ENCODE measurements at places on chromosomes 12 and 14.

DNA sequence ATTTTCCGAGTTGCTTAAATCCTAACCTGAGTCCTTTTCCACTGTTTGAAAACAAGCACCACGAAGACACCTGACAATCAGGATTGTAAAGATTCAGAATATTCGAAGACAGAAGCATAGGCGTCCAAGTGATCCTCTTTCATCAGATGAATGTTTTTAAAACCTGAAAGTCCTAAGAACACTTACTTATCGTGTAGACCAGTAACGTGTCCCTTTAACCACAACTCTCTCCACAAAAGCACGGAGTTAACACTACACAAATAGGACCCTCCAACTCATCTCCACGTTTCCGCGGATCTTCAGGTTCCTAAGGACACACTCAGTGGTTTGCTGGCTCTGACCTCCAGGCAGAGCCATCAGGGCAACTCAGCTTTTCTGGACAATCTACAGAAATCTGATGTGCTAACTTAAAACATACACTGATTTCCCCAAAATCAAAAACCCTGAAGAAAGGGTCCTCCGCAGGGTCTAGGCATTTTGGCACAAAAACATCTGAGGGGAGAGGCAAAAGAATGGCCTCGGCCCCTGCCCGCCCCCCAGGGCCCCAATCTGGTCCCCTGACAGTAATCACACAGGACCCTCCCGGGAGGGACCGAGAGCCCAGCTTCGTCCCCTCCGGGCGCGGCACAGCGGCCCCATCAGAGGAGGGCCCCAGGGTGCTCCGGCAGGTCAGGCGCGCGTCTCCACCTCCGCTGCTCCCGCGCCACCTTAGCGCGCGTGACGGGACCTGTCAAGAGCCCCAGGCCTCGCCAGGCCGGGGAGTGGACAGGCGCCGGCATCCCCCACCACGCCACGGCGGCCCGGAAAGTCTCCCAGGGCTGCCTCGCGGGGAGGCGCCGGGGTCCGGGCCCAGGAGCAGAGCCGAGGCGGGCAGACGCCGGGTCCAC, 925 bp downstream of the DICER1 start:
- no peak for DNase-seq

- no peak for DNase-seq
Measured at GRCh38 chr14:60257865-60258264, 8.8 kb downstream of the PPM1A start.

GRCh38 chr12:52182384-52182783, 9.4 kb downstream of the KRT80 start:
- DNase-seq = no peak

DNA sequence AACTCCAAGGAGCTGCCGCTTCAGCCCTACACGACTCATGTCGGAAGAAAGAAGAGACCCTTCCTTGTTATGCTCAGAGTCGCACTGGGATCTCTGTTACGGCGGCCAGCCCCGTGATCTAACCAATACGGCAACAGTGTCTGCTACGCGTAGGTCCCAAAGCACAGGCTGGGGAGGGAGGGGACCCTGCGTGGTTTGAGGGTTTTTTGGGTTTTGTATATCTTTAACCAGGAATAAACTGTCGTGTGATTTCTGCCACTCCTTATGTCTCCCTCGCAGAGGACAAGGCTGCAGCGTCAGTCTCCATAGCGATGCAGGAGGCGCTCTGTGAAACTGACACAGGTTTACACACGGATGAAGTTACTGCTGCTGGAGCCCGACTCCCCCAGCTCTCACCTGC, 60.0 kb upstream of the DIO3 start:
- DNase-seq = no peak

DNA sequence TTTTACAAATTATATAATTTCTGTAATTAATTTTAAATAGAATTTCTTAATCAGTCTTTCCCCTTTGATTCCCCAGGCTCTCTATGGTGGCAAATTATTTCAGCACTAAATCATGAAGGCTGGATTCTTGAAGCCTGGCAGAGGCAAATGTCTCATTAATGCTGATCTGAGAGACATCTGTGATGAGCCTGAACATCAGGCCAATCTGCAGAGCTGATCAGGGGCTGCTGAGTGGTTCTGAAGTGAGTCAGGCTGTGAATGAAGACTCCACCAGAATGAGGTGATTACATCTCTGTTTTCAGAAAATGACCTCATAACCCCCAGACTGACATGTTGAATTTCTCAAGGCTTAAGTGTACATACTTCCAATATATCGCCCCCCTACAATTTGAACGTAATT, 124.2 kb upstream of the MIS18BP1 start:
- no peak for DNase-seq

DNA sequence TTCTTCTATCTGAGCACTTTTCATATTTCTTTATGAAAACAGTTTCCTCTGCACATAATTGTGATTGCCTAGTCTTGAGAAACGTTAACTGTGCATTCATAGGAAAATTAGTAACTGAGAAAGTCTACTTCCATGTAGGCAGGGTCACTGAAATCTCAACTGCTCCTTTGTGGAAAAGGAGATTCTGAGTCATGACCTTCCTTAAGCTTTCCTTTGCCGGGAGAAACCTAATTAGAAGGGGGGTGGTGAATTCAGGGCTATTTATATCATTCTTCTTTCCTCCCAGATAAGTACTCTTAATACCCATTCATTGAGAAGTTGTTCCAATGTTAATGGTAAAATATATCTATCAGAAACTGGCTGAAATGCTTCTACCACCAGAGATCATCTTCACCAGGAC, 751.0 kb upstream of the TMEM132C start:
- DNase-seq = no peak

- DNase-seq = no peak
Measured at GRCh38 chr12:101038289-101038871, 171.7 kb downstream of the SLC5A8 start.

DNA sequence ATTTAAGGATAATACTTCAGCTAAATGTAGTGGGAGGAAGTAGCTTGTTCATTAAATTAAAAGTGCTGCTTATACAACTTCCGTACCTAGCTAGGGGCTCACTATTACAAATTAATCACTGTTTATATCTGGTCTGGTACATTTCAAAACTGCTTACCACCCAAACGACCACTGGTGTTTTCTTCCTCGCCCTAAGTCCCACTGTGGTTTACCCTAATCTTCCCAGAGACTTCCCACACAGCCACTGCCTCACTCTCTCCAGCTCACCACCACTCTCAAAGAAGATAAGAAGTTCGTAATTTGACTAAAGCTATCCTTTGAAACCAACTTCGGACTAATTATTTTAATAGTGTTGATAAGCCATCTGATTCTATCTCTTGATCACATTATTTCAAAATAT, 62.6 kb downstream of the PLXNC1 start:
- no peak for DNase-seq

DNA sequence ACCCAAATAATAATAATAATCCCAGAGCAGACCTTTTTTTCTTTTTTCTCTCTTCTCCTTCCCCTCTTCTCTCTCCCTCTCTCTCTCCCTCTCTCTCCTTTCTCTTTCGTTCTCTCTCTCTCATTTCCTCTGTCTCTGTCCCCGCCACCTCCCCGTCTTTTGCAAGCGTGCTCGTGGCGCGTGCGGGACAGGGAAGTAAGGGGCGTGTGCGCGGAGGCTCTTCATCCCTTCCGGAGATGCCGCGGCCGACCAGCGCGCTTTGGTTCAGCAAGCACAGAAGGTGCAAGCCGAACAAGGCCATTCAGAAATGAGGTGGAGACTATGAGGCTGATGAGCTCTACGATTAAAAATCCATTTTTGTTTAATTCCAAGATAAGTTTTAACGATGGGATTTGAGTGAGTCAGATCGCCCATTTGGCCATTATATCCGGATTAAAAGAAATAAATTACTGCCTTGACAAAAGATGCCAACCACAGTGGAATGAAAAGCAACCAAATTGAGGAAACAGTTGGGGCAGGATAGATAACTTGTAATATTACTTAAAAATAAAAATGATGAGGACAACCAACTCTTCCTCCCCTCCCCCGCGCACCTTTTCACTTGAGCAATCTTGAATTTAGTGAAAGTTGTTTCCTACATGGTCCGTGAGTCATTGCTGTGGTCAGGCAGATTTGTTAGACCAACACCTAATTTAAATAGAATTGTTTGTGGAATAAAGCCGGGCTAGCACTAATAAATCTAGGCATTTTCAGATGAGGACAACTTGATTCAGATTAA, 1.2 kb upstream of the AMIGO2 start:
- DNase-seq = no peak

- DNase-seq = peak; percentile 49
Measured at GRCh38 chr14:22549981-22550673, 38.9 kb downstream of the DAD1 start.

- DNase-seq = no peak
Measured at GRCh38 chr14:92902726-92903125, 20.2 kb upstream of the CHGA start.

- DNase-seq = no peak
Measured at GRCh38 chr14:37721976-37722659, 126.7 kb downstream of the TTC6 start.

DNA sequence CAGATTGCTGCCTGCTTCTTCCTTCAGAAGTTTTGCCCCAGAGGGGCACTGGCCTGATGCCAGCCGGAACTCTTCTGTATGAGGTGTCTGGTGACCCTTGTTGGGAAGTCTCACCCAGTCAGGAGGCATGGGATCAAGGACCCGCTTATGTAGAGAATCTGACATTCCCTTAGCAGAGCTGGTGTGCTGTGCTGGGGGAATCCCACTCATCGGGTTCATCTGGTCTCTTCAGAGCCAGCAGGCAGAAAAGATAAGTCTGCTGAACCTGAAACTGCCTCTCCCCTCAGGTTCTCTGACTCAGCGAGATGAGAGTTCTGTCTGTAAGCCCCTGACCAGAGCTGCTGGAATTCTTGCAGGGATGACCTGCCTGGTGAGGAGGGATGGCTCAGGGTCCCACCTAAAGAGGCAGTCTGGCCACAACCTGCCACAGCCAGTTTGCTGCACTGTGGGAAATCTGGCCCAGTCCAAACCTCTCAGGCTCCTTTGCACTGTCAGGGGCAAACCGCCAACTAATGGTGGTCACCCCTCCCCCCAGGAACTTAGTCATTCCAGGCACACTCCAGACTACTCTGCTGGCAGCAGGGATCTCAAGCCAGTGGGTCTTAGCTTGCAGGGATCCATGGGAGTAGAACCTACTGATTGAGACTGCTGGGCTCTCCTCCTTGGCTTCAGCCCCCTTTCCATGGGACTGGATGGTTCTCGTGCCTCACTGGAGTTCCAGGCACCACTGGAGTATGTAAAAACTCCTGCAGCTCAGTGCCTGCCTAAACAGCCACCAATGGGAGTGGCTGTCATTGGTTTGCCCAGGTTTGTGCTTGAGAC, 4.1 kb downstream of the CLEC2D start:
- no peak for DNase-seq

DNA sequence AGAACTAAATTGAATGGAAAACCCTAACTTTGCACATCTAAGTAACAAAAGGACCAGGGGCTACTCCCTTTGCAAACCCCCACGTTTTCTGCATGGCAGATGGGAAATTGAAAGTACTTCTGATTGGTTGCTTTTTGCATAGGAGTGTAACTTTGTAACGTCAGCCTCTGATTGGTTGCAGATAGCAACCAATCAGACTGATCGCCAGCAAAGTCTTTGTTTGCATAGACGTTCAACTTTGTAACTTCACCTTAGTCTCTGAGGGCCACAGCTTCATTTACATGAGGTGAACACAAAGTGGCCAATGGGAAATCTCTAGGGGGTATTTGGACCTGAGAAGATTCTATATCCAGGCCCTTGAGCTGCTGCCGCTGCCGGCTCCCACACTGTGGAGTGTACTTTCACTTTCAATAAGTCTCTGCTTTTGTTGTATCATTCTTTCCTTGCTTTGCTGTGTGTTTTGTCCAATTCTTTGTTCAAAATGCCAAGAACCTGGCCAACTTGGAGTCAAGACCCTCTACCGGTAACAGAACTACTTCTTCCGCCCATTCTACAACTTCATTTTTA, 102.5 kb upstream of the PRICKLE1 start:
- DNase-seq = no peak

GRCh38 chr12:82966001-82966559, 279.4 kb downstream of the TMTC2 start:
- no peak for DNase-seq

GRCh38 chr14:91302391-91302790, 57.9 kb upstream of the GPR68 start:
- no peak for DNase-seq

DNA sequence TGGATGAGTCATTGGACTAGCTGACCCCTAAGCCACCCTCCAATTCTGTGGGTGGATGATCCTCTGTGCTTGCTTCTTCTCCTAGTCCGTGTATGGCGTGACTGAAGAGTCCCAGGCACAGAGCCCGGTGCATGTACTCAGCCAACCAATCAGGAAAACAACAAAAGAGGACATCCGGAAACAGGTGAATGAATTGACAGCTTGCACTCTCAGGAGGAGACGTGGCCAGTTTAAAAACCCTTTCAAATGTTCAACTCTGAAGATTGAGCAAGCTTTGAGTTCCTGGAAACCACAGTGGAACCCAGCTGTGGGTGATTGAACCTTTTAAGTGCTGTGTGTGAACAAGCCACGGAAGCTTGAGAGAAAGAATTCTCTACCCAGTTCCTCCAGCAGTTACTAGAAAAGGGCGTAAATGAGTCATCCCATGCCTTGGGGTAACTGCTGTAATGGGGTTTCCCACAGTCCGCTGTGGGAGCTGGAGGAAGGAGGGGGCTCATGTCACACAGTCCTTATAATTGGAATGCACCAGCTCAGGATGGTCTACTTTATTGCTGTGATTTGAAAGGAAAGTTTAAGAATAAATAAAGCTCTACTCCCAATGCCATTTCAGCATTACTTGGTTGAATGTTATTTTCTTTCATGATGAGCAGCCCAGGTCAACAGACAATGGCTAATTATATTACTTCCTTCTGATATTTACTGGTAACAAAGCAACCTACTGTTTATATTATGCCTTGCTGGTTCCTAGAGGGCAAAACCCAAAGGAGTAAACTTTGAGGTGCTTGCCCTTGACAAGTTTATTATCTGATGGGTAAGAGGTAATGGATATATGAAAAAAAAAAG, 417.0 kb downstream of the DPF3 start:
- DNase-seq = peak; percentile 13

DNA sequence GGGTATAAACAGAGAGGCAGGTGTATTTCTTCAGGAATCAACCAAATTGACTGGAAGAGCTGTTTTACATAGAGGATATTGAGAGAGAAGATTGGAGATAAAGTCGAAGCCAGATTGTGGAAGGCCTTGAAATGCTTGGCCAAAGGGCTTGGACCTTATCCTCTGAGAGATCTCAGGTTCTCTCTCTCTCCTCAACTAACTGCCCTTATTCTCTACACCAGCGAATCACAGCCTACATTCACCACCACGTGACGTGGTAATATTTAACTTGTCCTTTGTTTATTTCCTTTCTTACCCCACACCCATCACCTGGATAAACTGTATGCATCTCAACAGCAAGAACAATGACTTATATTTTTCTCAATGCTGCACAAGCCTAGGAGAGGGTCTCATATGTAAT, 207.4 kb downstream of the EFCAB11 start:
- DNase-seq = no peak

DNA sequence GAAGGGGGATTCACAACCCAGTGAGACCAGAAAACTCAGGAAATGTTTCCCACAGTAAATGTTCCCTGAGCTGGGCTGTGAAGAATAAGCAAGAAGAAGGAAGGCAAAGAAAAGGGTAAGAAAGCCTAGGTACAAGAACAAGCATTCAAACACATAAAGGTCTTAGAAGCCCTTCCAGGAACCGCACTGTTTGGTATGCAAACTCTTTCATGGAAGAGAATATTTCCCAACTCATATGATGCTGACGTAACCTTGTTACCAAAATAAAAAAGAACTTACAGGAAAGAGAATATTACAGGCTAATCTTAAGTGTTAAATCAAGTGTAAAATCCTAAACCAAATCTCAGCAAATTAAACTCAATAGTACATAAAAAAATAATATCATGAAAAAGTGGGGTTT, 23.6 kb downstream of the MED6 start:
- no peak for DNase-seq

GRCh38 chr12:45966486-45966885, 23.9 kb downstream of the SCAF11 start:
- DNase-seq = no peak

Measured in activated CD8-positive, alpha-beta memory T cell treated with anti-CD3 and anti-CD28 coated beads for 1 hour (primary cell).